ENCODE measurements at places on chromosomes 12 and 14.

- DNase-seq: no peak
Measured at GRCh38 chr12:21337959-21338744, 3.4 kb upstream of the SLCO1A2 start.

DNA sequence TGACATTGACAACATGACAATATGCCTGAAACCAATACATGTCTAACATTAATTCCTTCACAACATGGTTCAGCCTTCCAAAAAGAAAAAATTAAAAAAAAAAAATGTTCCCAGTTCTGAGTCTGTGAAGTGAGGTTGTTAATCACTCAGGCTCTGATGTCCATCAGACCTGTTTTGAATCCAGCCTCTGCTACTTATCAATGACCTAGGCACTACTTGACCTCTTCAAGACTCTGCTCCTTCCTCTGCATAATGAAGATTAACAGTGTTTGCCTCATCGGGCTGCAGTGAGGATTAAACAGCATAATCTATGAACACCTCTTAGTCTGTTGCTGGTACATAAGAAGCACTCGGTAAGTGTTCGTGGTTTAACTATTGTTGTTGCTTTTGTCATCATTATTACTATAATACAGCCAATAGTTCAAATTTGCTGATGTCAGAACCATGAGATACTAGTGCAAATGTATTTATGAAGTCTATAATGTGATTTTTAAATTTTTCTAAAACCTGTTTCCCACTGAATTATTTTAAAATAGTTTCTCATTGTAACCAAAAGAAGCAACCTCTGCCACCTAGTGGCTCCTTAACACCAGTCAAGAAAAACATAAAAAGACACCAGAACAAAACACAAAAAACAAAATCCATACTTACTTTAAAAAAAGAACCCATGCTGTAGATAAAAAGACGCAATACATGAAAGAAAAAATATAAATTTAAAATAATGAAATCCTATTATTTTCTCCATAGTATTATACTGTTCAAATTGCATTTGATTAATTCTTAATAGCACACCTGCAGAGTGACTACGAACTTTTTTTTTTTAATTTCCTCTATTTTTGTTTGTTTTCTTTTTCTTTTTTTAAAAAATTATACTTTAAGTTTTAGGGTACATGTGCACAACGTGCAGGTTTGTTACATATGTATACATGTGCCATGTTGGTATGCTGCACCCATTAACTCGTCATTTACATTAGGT lies 20.3 kb upstream of the TMX1 start:
- no peak for DNase-seq

DNA sequence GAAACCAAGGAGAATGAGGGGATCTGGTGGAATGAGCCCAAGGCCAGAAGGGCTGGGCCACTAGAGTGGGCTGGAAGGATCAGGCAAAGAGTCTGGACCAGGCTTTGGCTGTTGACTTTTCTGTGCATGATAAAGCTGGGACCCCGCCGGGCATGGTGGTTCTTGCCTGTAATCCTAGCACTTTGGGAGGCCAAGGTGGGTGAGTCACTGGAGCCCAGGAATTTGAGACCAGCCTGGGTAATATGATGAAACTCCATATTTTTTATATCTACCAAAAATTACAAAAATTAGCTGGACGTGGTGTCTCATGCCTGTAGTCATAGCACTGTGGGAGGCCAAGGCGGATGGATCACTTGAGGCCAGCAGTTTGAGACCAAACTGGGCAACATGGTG lies 393 bp upstream of the KLHL33 start:
- DNase-seq: no peak

- DNase-seq: no peak
Measured at GRCh38 chr12:62738616-62739015, 196.3 kb downstream of the PPM1H start.

- no peak for DNase-seq
Measured at GRCh38 chr14:74595006-74595735, 16.9 kb downstream of the LTBP2 start.

Data from activated T-helper 2 cell treated with anti-CD3 and anti-CD28 coated beads, Interferon-gamma antibody, Interleukin-2, Interleukin-4, amounts not matched to agents 10 μg/mL and 5 μg/mL and 100 μg/mL, durations not matched to agents 14 hours and 24 hours and 36 hours (primary cell).